Activated CD8-positive, alpha-beta memory T cell treated with anti-CD3 and anti-CD28 coated beads, Interleukin-2, amount 10 ng/mL, durations not matched to agents 7 days and 5 days (primary cell): ENCODE measurements at places on chromosomes 1 and 21.

DNA sequence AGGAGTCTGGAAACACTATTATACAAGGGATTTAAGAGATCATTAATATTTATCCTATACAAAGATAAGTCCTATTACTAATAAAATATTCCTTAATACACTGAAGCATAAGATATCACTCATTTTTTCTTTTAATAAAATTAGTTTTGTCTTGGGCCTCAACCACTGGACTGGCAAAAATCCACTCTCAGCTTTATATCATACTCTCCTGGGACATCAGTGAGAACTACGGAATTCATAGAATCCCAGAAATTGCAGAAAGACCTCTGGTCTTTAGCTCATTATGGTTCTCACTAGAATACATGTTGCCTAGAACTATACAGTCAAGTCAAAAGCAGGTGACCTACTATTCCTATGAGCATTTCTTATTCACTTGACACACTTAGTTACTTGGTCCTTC, 285.0 kb downstream of the LRRC40 start:
- DNase-seq = no peak

DNA sequence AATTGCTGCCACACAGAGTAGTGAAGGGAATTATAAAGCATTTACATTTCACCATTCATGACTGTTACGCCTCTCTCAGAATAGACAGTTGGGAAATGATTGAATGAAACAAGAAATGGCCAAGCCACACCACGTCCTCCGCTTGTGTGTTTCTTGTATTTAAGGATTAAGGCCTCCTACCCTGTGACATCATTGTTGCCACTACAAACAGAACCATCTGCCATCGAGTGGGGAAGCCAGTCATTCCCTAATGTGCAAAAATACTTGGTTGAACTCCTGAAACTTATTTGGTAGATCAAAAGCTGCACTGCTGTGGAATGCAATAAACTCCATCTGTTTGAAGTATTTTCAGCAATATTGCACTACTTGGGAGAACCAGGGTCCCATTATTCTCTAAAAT, 99.0 kb upstream of the C1orf105 start:
- no peak for DNase-seq

DNA sequence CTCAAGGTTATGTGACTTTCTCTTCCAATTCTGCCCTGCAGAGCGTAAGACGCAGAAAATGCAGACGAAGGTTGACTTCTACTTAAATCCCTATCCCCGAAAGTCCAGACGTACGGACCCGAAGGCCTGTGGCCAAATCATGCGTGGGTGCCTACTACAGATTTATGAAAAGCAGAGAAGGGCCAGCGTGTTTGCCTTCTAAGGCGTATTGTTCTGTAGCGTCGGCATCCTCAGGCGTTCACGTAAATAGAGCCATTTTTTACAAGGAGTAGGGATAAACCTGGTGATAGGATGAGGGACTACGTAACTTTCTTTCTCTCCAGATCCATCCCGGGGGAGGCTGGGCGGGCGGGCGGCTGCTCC, 222 bp upstream of the GIPC2 start:
- no peak for DNase-seq

GRCh38 chr1:64033667-64034220, 169.7 kb upstream of the UBE2U start:
- no peak for DNase-seq

GRCh38 chr1:221170171-221170570, 290.9 kb downstream of the HLX start:
- no peak for DNase-seq

DNA sequence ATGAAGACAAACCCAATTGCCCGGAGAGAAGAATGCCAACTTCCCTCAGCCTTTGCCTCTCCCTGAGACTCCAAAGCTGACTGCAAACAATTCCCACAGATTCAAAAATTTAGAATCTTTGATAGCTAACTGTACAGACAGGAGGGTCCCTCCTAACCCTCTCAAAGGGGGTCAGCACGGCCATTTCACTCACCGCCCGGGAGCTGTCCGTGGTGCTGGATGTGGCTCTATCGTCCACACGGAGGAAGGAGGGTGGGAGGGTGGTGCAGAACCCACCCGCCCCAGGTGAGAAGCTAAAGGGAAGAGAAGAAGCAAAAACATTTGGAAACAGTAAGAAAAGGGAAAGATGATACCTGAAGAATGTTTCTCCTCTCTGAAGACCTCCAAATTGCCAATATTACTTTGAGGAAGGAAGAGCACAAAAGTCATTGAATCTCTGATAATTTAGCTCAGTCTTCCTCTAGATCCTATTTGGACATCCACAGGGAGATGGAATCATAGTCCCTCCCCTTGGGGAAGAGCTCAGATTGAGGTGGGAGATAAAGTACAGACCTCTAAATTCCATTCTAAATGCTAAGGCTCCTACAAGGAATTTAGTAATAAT, 45.6 kb downstream of the RHBG start:
- DNase-seq = no peak

GRCh38 chr21:8991968-8992621, 1529.3 kb upstream of the TPTE start:
- DNase-seq = no peak

DNA sequence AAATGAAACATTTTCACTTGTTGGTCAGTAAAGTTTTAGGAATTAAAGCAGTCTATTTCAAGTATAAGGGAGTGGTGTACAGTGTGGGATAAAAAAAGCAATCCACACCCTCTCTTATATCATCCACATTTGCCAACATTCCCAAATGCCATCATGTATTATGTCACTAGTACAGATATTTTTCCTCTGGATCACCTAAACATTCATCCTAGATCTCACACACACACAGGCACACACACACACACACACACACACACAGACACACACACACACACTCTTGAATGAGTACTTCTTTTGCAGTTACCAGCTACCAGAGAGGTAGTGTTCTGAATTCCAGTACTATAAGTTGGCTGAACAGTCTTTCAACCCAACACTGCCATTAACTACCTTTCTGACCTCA, 1369.1 kb upstream of the ADGRL4 start:
- no peak for DNase-seq

DNA sequence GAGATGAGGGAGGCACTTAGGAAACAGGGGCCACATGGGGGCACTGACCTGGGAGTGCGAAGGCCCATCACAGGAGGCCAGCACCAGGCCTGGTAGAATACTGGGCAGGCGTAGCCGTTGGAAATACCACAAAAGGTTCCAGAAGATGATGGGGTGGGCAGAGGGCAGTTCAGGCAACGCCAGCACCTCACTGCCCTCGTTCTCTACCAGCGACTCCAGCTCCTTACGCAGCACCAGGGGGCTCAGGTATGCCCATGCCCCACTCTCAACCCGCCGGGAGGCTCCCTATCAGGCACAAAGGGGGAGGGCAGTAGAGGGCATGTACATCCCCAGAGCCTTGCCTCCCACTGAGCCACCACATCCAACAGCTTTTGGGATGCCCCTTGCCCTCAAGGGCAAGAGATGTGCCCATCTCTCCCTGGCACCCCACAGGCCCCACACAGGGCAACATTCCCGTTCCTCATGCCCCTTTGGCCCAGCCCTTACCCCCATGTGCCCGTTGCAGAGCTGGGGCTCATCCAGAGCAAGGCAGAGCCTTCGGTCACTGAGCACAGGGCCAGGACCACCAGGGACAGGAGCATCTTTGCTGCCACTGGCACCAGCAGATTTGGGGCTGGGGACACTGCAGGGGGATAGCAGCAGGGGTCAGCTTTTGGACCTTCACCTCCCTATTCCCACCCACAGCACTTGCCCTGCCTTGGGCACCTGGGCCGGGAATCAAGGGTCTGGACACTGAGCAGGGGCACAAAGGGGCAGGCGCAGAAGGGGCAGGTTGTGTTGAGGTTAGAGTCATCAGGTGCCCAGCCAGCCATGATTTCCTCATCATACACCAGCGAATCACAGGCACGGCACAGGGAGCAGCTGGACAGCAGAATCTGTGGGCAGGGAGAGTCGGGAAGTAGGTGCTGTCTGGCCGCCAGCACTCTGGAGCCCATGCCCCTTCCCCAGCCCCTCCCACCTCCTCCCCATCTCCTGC, 9.7 kb upstream of the GATAD2B start:
- DNase-seq = no peak

DNA sequence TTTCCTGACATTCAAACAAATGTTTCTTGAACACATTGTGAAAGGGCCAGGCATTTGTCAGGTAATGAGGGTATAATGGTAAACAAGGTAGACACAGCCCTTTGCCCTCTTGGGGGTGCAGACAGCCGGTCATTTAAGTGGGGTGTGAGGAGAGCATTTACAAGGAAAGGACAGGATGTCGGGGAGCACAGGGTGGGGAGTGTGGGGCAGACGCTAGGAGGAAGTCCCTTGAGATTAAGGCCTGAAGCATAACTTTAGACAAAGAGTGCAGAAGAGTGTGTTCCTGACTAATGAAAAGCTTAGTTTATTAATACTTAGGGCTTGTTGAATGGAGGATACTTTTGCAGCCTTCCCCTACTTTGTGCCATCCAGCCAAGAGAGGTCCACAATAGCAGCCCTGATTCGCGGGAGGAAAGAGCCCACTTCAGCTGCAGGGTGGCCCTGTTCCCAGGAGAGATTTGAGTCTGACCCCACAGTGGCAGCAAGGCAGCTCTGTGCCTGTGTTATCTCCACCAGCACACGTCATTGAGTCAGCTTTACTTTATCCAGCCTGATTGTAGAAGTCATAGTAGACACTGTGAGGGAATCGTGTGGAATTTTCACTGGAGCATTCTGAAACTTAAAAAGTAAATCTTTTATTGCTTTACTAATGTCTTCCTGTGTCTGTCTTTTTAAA, 35.1 kb downstream of the MPZL1 start:
- no peak for DNase-seq

GRCh38 chr1:119964673-119965363, 68.5 kb upstream of the ADAM30 start:
- no peak for DNase-seq

- DNase-seq = no peak
Measured at GRCh38 chr1:210311726-210312493, 16.8 kb upstream of the HHAT start.

GRCh38 chr1:101178688-101179491, 57.9 kb upstream of the S1PR1 start:
- DNase-seq = peak; percentile 64

DNA sequence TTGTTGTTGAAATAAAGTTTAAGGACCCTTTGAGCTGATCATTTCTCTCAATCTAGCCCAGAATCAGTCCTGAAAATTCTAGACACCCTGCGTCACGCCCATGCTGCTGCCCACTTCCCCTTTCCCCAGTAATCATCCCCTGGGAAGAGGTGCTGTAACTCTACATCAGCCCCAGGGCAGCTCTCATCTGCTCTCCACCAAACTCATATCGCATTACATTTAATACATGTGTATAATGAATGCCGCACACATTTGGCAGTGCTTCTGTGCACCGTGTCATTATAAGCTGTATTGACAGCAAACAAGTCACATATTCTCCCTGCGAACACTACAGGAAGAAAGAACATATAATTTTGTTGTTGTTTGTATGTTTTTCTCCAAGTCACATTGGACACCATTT, 539.7 kb upstream of the DAB1 start:
- DNase-seq = no peak

GRCh38 chr1:23564529-23565122, 5.3 kb upstream of the ID3 start:
- no peak for DNase-seq

GRCh38 chr1:227335242-227336020, 17.1 kb upstream of the CDC42BPA start:
- no peak for DNase-seq

GRCh38 chr1:159924025-159924790, 1.1 kb downstream of the TAGLN2 start:
- peak; percentile 81 for DNase-seq

GRCh38 chr21:44353191-44353970, at the start of gene TRPM2:
TSS of gene TRPM2 (plus strand) at chr21:44353621. CDS start at chr21:44353701, 80 bp downstream.
- DNase-seq = peak; percentile 77

DNA sequence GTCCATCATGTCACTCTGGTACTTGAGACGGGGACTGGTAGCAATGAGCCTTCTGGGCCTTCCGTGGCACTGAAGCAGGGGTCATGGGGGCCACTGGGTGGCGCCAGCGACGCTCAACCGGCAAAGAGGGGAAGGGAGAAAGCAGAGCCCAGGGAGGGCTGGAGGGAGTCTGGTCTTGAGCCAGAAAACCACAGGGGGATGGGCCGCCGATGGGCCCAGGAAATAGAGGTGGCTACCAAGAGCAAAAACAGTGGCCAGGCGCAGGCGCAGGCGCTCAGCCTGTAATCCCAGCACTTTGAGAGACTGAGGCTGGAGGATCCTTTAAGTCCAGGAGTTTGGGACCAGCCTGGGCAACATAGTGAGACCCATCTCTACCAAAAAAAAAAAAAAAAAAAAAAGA, 21.8 kb downstream of the EXOC8 start:
- DNase-seq = peak; percentile 57

- no peak for DNase-seq
Measured at GRCh38 chr1:2224631-2225428, 3.3 kb upstream of the SKI start.

DNA sequence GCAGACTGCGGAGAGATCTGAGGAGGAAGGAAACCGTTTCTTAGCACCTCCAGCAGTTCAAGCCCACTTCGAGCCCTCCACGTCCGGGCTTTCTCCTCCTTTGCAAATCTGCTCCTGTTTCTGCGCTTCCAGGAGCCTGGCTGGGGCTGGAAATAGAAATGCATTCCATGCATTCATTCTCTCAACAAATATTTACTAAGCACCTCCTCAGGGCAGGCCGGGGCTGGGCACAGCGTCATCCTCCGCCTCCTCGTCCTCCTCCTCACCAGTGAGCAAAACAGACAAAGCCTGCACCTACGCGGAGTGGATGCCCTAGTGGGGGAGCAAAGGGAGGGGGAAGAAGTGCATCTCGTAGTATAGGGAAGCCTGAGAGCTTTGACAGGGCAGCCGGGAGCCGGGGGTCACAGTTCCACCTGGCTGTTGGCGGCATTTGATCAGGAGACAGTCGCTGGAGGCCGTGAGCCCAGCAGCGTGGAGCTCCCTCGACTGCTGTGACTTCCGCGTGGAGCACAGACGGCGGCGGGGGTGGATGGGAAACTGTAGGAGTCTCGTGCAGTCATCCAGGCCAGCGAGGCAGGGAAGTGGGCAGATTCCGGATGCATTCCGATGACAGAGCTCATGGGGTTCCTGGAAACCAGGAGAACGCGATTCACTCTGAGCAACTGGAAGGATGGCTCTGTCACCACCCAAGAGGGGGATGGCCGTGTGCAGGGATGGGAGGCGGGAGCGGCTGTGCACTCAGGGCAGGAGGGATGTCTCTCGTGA, 93.5 kb downstream of the SIK1 start:
- no peak for DNase-seq

GRCh38 chr21:43364851-43365424, 62.0 kb downstream of the SIK1 start:
- no peak for DNase-seq
